ENCODE measurements at places on chromosomes 2 and 18.

GRCh38 chr2:123696021-123696420, 329.1 kb upstream of the CNTNAP5 start:
- no peak for DNase-seq

GRCh38 chr2:126771501-126772195, 115.7 kb downstream of the GYPC start:
- no peak for DNase-seq

DNA sequence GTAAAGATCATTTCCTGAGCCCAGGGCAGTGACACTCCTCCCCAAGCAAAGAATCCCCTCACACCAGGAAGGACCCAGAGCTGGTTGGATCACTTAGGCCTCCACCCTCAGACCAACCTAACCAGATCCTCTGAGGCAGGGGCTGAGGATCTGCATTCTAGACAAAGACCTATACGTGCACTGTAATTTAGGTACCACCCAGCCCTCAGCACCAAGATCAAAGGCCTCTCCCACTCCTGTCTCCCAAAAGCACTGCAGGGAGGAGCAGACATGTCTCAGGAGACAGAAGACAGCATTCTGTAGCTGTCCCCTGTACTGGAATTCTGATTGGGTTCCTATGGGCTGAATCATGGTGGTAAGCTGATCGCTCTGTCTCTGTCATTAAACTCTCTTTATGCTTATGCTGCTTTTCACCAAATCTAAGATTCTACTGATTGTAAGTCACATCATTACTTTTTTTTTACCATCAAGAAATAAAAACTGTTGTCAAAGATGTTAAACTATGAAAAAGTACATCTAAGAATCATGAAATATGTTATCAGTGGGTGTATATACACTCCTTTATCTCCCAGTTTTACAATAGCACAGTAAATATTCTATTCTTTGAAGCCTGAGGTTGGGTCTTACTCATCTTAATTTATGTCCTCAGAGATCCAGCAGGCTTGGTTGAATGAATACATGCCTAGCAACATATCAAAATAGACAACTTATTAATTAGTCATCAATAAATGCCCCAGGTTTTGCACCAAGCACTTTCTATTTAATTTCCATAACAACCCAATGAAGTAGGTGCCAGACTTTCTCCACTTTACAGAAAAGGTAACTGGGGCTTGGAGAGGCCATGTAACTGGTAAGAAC, 28.3 kb downstream of the MCFD2 start:
- no peak for DNase-seq

- DNase-seq = no peak
These were observed 707 bp upstream of the SERPINB7 start for GRCh38 chr18:63774511-63774910.

DNA sequence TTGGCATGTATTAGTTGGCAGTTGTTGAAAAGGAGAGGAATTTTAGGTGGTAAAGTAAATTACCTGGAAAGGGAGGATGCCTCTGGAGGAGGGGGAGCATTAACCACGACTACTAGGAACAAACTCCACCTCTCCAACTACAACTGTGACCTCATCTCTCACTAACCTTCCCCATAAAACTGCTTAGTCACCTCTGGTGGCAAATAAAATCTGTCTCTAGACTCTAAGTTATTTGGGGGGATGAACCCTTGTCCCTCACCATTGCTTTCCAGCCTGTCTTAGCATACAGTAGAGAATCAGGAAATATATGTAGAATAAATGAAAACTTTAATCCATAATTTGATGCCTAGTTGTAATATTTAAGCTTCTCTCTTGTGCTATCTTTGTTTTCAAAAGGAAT, 27.6 kb upstream of the MYO1B start:
- DNase-seq = no peak

DNA sequence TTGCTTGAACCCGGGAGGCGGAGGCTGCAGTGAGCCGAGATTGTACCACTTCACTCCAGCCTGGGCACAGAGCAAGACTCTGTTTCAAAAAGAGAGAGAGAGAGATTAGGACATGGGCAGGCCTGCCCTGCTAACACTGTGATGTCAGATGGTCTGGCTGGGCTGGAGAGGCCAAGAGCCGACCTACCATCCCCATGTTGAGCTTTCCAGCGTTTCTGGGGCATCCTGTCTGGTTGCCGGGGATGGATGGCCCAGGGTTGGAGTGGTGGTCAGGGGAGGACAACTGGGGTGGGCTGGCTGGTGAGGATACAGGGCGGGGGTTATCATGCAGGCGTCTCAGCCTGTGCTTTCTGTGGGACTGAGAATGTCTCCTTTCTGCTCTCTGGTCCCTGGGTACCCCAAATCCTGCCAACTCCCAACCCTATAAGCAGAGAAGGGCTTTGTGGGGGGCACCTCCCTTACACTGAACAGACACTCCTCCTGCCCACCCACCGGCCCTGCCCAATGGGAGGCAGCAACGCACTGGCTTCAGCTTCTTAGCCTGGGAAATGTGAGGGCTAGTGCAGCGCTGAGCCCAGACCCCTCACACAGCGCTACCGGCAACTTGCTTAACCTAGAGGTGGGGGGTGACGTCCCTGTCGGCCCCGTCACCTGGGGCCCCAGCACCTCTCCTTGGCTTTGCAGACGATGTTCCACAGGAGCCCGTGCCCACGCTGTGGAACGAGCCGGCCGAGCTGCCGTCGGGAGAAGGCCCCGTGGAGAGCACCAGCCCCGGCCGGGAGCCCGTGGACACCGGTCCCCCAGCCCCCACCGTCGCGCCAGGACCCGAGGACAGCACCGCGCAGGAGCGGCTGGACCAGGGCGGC, 5.4 kb downstream of the SNORC start:
- no peak for DNase-seq

DNA sequence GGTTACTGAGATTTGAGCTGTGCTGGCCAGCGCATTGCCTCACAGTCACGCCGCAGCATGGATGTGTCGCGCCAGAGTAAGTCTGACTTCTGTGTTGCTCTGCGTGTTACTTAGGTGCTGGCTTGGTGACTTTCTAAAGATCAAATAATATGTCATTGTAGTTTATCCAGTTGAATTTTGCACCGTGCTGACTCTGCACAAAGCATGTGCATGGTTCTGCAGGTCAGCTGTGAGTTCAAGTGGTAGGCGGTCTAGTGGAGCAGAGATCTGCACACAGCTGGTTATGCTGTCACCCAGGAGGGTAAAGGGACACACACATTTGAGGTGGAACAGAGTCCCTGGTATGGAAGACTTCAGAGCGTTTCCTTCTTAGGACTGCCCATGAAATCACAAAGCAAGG, 105.1 kb downstream of the CEP192 start:
- DNase-seq = no peak

DNA sequence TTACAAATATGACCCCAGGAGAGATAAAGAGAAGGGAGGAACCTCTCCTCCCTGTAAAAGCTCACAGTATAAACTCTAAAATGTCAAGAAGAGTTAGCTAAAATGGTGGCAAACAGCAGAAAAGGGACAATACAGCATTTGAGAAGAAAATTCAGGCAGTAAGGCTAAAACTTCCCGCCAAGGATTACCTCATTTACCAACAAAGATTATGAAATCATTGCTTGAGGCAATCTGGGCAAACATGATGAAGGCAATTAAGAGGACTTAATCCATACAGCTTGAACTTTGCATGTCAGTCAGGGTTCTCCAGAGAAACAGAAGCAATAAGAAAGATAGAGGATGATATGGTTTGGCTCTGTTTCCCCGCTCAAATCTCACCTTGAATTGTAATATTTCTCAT, 81.4 kb downstream of the CMPK2 start:
- DNase-seq = no peak

DNA sequence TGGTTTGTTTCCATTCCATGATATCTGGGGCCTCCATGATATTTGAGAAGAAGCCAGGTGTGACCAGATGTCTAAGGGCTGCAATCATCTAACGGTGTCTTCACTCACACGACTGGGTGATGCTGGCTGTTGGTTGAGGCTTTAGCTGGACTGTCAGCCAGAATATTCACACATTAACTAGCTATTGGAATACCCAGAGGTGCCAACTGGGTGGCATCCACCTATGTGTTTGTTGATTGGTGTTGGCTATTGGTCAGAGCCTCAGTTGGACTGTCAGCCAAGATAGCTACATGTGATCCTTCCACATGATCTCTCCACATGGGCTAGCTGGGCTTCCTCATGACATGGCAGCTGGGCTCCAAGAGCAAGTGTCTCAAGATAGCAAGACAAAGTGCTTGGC, 117.4 kb downstream of the CDCA7 start:
- DNase-seq = no peak

DNA sequence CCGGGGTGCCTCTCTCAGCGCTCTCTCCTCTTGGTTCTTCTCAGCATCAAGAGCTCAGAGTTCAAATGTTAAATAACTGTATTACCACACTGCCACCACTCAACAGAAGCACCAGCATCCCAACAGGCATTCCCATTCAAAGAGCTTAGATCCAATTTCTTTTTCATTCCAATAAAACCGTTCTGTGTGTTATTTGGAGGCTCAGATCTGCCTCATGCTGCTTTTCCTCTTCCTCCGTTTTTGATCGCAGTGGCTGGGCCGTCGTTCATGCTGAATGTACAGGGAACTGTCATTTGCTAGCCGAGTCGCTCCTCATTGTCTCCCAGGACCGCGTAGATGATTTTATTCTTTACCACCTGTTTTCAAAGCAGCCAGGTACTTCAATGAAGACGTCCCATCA, 798.9 kb upstream of the SALL3 start:
- DNase-seq = no peak

GRCh38 chr2:235142601-235143000, 190.8 kb downstream of the SH3BP4 start:
- DNase-seq = no peak

DNA sequence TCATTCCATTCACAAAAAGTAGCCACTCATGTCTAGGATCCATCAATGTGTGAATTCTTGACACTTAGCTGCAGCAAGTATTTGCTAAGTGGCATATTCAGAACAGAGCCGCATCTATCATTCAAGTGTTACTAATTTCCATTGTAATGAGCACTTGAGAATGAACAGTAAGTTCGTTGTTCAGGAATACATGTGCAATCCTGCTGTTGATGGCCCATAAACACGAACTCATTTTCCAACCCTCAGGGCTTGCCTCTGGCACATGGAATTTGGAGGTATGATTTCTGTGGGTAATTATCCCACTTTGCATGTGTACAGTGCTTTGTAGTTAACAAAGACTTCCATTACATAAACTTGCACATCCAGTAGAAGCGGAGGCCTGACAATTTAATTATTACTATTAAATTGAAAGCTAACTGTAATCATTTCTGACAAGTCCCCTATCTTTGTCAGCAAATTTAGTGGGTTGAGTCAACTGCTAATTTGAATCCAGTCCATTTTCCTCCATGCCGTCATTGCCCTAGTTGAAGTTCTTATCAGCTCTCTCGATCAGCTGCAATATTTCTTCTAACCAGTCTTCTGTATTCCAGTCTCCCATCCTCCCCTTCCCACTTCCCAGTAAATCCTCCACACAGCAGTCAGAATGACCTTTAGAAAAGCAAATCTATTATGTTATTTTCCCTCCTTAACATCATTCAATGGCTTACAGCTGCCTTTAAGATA, 116.0 kb upstream of the AQP4 start:
- DNase-seq = no peak

DNA sequence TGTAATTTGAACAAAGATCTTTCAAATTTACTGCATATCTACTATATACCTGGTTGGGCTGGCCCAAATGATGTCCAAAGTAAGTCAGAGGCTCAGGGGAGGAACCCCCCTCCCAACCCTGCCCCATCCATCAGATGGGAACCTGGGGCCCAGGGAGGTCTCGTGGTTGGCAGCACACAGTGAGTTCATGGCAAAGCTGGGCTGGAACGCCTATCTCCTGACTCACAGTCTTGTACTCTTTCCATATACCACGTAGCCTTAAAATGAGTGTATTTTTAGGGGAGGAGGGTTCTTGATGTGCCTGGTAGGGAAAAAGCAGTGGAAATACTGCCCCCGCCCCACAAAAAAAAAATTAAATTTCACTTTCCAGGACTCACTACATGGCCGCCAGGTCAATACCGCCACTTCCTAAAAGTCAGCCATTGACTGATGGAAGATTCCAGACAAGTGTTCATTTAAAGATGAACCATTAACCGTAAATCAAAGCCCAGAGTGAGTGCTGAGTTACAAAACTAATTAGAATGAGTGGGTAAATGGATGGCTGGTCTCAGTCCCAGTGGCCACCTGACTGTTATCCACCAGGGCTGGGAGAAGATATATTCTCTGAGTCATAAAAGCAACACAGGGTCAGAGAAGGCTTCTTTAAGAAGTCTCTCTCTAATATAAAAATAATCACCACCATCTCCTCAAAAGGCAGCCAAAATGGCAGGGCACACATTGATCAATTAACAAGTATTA, 80.5 kb downstream of the ZBTB7C start:
- DNase-seq = no peak

GRCh38 chr2:177692042-177692782, 299.6 kb downstream of the AGPS start:
- no peak for DNase-seq

- DNase-seq = no peak
These were observed 660.4 kb upstream of the SALL3 start for GRCh38 chr18:78319264-78319663.

GRCh38 chr2:14557111-14557510, 75.4 kb upstream of the LRATD1 start:
- DNase-seq = no peak

GRCh38 chr2:69993708-69994107, 32.3 kb upstream of the ASPRV1 start:
- no peak for DNase-seq

DNA sequence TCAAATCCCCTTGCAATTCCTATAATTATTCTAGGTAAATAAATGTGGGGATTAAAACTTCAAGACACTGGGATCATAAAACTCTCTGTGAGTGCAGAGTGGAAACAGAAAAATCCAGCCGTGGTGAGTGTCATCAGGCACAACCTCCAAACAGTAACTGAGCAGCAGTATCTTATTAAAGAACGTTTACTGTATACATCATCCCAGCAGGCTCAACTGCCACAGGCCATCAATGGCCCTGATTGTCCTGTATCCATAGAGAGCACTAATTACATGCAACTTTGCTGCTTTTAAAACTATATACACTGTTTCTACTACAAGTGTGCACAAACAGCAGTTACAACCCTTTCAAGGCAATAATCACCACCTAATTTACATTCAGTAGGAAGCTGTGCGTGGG, 23.9 kb downstream of the GAREM1 start:
- no peak for DNase-seq

- no peak for DNase-seq
These were observed 110.2 kb upstream of the RBBP8 start for GRCh38 chr18:22822841-22823508.

- no peak for DNase-seq
These were observed 47.5 kb upstream of the PTMA start for GRCh38 chr2:231660860-231661259.

GRCh38 chr2:194927489-194927888, 729.5 kb upstream of the SLC39A10 start:
- DNase-seq = no peak

DNA sequence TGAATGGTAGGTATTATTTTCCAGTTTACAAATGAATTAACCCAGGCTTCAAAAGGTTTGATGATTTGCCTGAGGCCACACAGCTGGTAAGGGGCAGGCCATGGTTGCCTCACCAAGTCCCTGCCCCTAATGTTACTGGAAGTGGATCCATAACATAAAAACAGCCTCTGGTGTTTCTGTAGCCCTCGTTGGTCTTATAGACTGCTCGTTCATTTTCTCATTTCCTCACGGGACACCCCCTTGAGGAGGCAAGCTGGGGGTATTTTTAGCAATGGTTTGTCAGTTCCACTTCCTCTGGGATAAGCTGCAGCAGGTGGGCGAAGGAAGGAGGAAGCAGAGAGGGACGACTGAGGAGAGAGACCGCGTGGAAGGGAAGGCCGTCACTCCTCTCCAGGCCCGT, 32.9 kb upstream of the NDUFV2 start:
- no peak for DNase-seq

GRCh38 chr2:230958820-230959756, 34.0 kb upstream of the GPR55 start:
- no peak for DNase-seq

GRCh38 chr18:76984193-76985155, 148.1 kb downstream of the MBP start:
- DNase-seq = no peak

Measured in cortex of kidney (tissue), 1 donor.